Fibroblast of lung (primary cell): ENCODE measurements at places on chromosomes 2 and 18. TPM values are rescaled to one million over a fixed set of nuclear protein-coding genes. Genes with fewer than 3 reads are reported as not detected.
A peak's percentile ranks its signal among the peaks of the same experiment; 100 is the strongest.

- H3K4me1 ChIP-seq = no peaks in the 10 kb centered on the region
- no peak overlapping the region for H3K4me3 ChIP-seq
- peaks cover 6% of the 10 kb centered on the region for H3K36me3 ChIP-seq
- no peaks in the 10 kb centered on the region for H3K27me3 ChIP-seq
Measured at GRCh38 chr2:207107551-207107950, 58.2 kb downstream of the KLF7 start.

Gene KCNIP3
- total RNA-seq = 1.5 and 1.7 TPM in 2 replicates

Gene ALPP
- total RNA-seq = not detected in 2 replicates

Gene ADNP2
- total RNA-seq = 13.6 and 17.3 TPM in 2 replicates

Gene CNRIP1
- 34.7 and 39.8 TPM in 2 replicates for total RNA-seq

Gene PTPN18
- total RNA-seq = 8.0 and 9.6 TPM in 2 replicates

Gene RAB6C
- total RNA-seq = not detected in 2 replicates

- H3K27me3 ChIP-seq = no peaks in the 10 kb centered on the region
- H3K36me3 ChIP-seq = peaks cover 23% of the 10 kb centered on the region
- no peak overlapping the region for H3K27ac ChIP-seq
- no peak overlapping the region for H3K4me3 ChIP-seq
- DNase-seq = peak; percentile 21
Measured at GRCh38 chr2:47015206-47015605, 99.6 kb upstream of the MCFD2 start.

Gene HOXD9
- total RNA-seq = not detected in 2 replicates

- no peak overlapping the region for H3K27ac ChIP-seq
- peak; percentile 71 for DNase-seq
- H3K36me3 ChIP-seq = no peaks in the 10 kb centered on the region
- no peaks in the 10 kb centered on the region for H3K4me1 ChIP-seq
- H3K27me3 ChIP-seq = no peaks in the 10 kb centered on the region
- H3K4me3 ChIP-seq = no peak overlapping the region
Measured at GRCh38 chr2:158893026-158893425, 75.4 kb upstream of the TANC1 start.

DNA sequence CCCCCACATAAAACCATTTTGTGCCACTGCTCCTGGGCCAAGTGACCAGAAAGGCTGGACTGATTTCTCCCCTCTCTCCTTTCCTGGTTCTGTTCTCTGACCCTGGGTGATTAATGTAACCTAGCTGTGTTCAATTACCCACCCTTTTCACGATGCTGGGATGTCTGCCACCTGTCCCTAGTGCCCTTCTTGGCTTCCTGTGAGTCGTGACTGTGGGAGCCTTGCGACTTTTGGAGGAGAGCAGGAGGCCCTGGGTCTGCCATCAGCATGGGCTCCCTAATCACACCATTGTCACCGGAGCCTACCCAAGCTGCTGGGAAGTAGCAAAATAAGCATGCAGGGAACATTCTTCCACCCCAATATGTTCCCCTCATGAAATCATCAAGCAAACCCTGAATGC is 38.3 kb downstream of the SRSF7 start:
- no peak overlapping the region for H3K27ac ChIP-seq
- H3K4me1 ChIP-seq = no peaks in the 10 kb centered on the region
- H3K36me3 ChIP-seq = no peaks in the 10 kb centered on the region
- DNase-seq = no peak
- H3K27me3 ChIP-seq = no peaks in the 10 kb centered on the region

Gene ADAM23
- 2.3 and 3.1 TPM in 2 replicates for total RNA-seq

GRCh38 chr18:31649978-31650719 is 34.2 kb downstream of the B4GALT6 start:
- peak; percentile 14 for DNase-seq
- no peak overlapping the region for H3K4me3 ChIP-seq
- H3K4me1 ChIP-seq = no peaks in the 10 kb centered on the region
- H3K36me3 ChIP-seq = no peaks in the 10 kb centered on the region
- no peak overlapping the region for H3K27ac ChIP-seq

DNA sequence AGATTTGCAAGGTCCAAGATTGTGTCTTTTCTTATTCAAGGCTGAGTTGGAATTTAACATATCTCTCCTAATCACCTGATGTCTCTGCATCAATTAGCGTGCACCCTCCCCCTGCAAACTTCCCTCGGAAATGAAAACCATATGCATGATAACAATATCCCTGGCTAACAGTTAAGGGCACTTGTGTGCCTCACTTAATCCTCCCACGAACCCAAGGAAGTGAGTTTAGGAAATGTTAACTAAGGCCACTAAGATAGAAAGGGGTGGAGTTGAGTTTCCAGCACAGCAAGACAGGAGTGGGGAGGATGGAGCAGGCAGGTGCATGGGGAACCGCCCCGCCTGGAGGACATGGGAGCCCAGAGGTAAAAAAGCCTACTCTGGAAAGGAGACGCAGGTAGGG is 52.4 kb upstream of the PTMA start:
- no peaks in the 10 kb centered on the region for H3K36me3 ChIP-seq
- no peak for DNase-seq
- H3K4me3 ChIP-seq = no peak overlapping the region
- no peaks in the 10 kb centered on the region for H3K27me3 ChIP-seq
- no peak overlapping the region for H3K27ac ChIP-seq

DNA sequence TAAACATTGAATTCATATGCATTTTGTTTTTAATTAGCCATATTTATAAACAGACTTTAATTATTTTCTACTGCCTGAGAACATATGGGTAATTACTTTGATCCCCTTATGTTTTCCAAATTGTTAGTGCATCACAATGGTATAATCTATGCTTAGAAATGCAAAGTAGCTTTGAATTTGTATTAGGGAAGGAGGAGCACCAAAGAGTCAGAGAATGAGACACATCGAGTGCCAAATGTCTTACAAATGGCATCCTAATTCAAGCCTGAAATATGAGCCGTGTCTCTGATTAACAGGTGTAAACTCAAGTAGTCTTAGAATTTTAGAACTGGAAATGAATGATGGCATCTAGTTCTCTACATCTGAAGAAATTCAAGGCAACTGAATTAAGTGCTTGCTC is 8.7 kb upstream of the HNMT start:
- H3K27ac ChIP-seq = no peak overlapping the region
- no peak overlapping the region for H3K4me3 ChIP-seq
- no peaks in the 10 kb centered on the region for H3K27me3 ChIP-seq
- peaks cover 4% of the 10 kb centered on the region for H3K4me1 ChIP-seq

- H3K36me3 ChIP-seq = no peaks in the 10 kb centered on the region
- no peaks in the 10 kb centered on the region for H3K4me1 ChIP-seq
- no peak for DNase-seq
- H3K27me3 ChIP-seq = peaks cover 3% of the 10 kb centered on the region
- H3K27ac ChIP-seq = no peak overlapping the region
- H3K4me3 ChIP-seq = peak overlapping the region; percentile 67
Measured at GRCh38 chr18:47931718-47932103, 1.3 kb upstream of the SMAD2 start.

- no peaks in the 10 kb centered on the region for H3K36me3 ChIP-seq
- no peaks in the 10 kb centered on the region for H3K4me1 ChIP-seq
- DNase-seq = no peak
- peaks cover 2% of the 10 kb centered on the region for H3K27me3 ChIP-seq
- H3K4me3 ChIP-seq = no peak overlapping the region
- H3K27ac ChIP-seq = no peak overlapping the region
Measured at GRCh38 chr2:171668183-171668582, 19.1 kb upstream of the DYNC1I2 start.

- H3K4me3 ChIP-seq = no peak overlapping the region
- H3K27me3 ChIP-seq = peaks cover 21% of the 10 kb centered on the region
- H3K36me3 ChIP-seq = no peaks in the 10 kb centered on the region
- no peaks in the 10 kb centered on the region for H3K4me1 ChIP-seq
- no peak overlapping the region for H3K27ac ChIP-seq
- no peak for DNase-seq
Measured at GRCh38 chr2:110747522-110748488, 15.4 kb downstream of the ACOXL start.

DNA sequence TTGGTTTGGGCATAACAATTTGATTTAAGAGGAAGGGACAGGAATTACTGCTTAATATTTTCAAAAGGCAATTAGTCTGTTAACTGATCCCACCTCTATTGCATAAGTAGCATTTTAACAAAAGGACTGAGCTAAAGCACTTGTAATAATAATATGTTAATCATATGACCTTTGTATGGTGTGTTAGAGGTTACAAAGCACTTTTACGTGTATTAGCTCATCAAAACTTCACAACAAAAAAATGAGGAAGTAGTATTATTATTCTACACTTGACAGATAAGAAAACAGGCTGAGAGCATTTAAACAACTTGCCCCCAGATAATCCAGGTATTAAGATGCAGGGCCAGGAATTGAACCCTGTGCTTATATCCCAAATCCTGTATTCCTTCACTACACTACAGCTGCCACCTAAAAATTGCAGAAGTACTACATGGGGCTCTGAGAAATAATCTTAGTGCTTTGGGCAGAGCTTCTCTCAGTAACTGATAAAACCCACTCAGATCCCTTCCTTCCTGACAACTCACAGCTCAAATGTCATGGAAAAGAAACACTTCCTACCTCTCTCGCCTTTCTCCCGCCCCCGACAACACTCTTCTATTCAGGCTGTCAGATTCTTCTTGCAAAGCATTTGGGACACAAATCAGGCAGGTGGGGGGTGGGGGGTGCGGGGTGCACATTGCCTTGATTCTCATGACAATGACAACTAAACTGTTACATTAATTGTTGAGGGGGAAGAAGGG is 20.7 kb upstream of the KCTD1 start:
- H3K4me3 ChIP-seq = no peak overlapping the region
- H3K4me1 ChIP-seq = no peaks in the 10 kb centered on the region
- no peaks in the 10 kb centered on the region for H3K36me3 ChIP-seq
- no peak for DNase-seq
- H3K27me3 ChIP-seq = peaks cover under 1% of the 10 kb centered on the region

- H3K36me3 ChIP-seq = no peaks in the 10 kb centered on the region
- H3K27ac ChIP-seq = no peak overlapping the region
- DNase-seq = no peak
- H3K27me3 ChIP-seq = no peaks in the 10 kb centered on the region
- no peak overlapping the region for H3K4me3 ChIP-seq
Measured at GRCh38 chr2:53964257-53964952, 6.4 kb downstream of the PSME4 start.

Gene PLCD4
- total RNA-seq = 3.9 and 10.7 TPM in 2 replicates

GRCh38 chr2:144405321-144405720 is 114.6 kb downstream of the ZEB2 start:
- no peaks in the 10 kb centered on the region for H3K27me3 ChIP-seq
- H3K4me3 ChIP-seq = no peak overlapping the region
- DNase-seq = no peak
- peaks cover 19% of the 10 kb centered on the region for H3K4me1 ChIP-seq
- peaks cover 8% of the 10 kb centered on the region for H3K36me3 ChIP-seq

DNA sequence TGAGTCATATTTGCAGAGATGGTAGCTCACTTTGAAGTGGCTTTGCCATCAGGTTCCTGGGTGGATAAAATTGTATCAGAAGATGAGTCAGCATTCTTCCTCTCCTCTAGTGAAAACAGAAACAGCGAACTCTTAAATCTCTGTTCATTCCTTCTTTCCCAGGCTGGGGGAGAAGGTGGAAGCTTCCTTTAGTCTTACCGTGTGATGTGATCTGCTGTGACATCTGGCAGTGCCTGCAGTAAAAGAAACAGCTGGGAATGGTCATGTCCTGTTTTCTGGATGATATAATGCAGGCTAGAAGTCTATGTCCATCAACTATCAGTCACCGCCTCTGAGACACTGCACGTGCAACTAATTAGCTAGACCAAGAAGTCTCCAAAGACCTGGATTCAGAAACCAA is 171.6 kb downstream of the VAPA start:
- no peaks in the 10 kb centered on the region for H3K4me1 ChIP-seq
- H3K36me3 ChIP-seq = no peaks in the 10 kb centered on the region
- no peak overlapping the region for H3K27ac ChIP-seq
- no peaks in the 10 kb centered on the region for H3K27me3 ChIP-seq
- DNase-seq = no peak
- no peak overlapping the region for H3K4me3 ChIP-seq

Gene CTLA4
- total RNA-seq = not detected in 2 replicates

Gene RUFY4
- total RNA-seq = not detected in 2 replicates

GRCh38 chr2:144629935-144630334 is 110.0 kb upstream of the ZEB2 start:
- H3K27me3 ChIP-seq = no peaks in the 10 kb centered on the region
- no peaks in the 10 kb centered on the region for H3K4me1 ChIP-seq
- no peaks in the 10 kb centered on the region for H3K36me3 ChIP-seq
- no peak for DNase-seq
- H3K4me3 ChIP-seq = no peak overlapping the region
- no peak overlapping the region for H3K27ac ChIP-seq

- no peaks in the 10 kb centered on the region for H3K36me3 ChIP-seq
- H3K27me3 ChIP-seq = no peaks in the 10 kb centered on the region
- DNase-seq = peak; percentile 56
- peaks cover 31% of the 10 kb centered on the region for H3K4me1 ChIP-seq
Measured at GRCh38 chr2:42959234-42960001, 167.0 kb upstream of the HAAO start.

- peaks cover 6% of the 10 kb centered on the region for H3K27me3 ChIP-seq
- H3K4me3 ChIP-seq = no peak overlapping the region
- no peak overlapping the region for H3K27ac ChIP-seq
- no peaks in the 10 kb centered on the region for H3K36me3 ChIP-seq
- H3K4me1 ChIP-seq = no peaks in the 10 kb centered on the region
Measured at GRCh38 chr2:218839430-218839829, 7.8 kb upstream of the PRKAG3 start.

- no peak overlapping the region for H3K4me3 ChIP-seq
- peak; percentile 90 for DNase-seq
- H3K4me1 ChIP-seq = peaks cover 10% of the 10 kb centered on the region
- H3K27ac ChIP-seq = peak overlapping the region; percentile 36
- no peaks in the 10 kb centered on the region for H3K27me3 ChIP-seq
- H3K36me3 ChIP-seq = no peaks in the 10 kb centered on the region
Measured at GRCh38 chr2:10297959-10298531, 4.7 kb upstream of the HPCAL1 start.

- no peak overlapping the region for H3K27ac ChIP-seq
- no peaks in the 10 kb centered on the region for H3K36me3 ChIP-seq
- DNase-seq = peak; percentile 44
- H3K4me1 ChIP-seq = no peaks in the 10 kb centered on the region
- no peak overlapping the region for H3K4me3 ChIP-seq
Measured at GRCh38 chr2:14016289-14016955, 616.1 kb upstream of the LRATD1 start.

- no peaks in the 10 kb centered on the region for H3K36me3 ChIP-seq
- no peak overlapping the region for H3K27ac ChIP-seq
- DNase-seq = peak; percentile 59
- H3K4me3 ChIP-seq = no peak overlapping the region
- no peaks in the 10 kb centered on the region for H3K4me1 ChIP-seq
Measured at GRCh38 chr18:60684843-60685513, 312.4 kb upstream of the MC4R start.

Gene TCF7L1
- total RNA-seq = 0.51 and 0.83 TPM in 2 replicates

GRCh38 chr2:69437751-69438154 is 518 bp upstream of the NFU1 start:
- peak overlapping the region; percentile 97 for H3K27ac ChIP-seq
- H3K4me1 ChIP-seq = peaks cover 10% of the 10 kb centered on the region
- no peaks in the 10 kb centered on the region for H3K36me3 ChIP-seq
- no peak for DNase-seq

Gene VWA3B
- total RNA-seq = 0.17 and 0.26 TPM in 2 replicates

DNA sequence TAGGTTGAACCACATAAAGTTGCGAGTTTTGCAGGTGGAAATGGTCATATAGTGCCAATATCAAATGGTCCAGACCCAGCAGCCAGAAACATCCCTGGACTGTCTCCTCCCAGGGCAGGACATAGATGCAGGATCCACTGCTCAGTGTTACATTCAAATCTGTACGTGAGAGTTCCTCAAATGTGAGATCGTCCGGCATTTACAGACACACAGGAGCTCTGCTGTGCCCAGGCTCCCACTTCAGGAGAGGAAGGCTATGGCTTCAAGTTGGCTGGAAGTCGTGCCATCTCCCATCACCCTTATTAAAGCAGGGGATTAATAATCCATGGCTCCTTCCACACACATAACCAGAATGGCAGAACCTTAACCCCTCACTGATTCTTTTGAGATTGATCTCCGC is 688.2 kb upstream of the HS6ST1 start:
- no peaks in the 10 kb centered on the region for H3K4me1 ChIP-seq
- no peaks in the 10 kb centered on the region for H3K36me3 ChIP-seq
- H3K27ac ChIP-seq = no peak overlapping the region
- H3K4me3 ChIP-seq = no peak overlapping the region
